ENCODE measurements at places on chromosomes 1 and 21.
A peak's percentile ranks its signal among the peaks of the same experiment; 100 is the strongest.

GRCh38 chr1:78410643-78411042 lies 80.1 kb upstream of the PTGFR start:
- no peak for DNase-seq

DNA sequence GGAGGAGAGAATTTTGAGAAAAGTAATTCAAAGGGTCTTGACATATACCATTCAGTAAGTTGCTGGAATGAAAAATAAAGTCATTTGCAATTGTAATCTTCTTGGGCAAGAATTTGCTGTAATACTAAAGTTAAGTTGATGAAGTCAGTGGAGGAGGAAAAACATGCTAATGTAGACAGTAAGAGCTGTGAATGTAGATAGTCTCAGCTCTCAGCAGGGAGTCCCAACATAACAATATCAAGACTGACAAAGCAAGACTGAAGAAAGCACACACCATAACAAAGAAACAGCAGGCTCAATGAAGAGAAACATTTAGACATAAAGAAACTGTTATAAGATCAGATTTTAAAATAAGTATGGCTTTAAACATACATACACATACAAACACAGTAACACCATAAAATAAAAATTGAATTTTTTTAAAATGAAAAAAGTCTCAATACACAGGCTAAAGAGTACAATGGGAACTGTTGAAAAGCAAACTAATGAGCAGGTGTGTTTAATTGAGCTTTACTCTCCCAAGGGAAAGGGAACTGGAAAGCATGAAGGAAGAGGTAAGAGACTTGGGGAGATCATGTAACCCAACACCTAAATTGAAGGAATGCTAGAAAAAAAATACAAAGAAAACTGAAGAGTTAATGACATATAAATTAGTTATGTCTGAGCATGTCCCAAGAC lies 336.3 kb upstream of the NCAM2 start:
- no peak for DNase-seq

DNA sequence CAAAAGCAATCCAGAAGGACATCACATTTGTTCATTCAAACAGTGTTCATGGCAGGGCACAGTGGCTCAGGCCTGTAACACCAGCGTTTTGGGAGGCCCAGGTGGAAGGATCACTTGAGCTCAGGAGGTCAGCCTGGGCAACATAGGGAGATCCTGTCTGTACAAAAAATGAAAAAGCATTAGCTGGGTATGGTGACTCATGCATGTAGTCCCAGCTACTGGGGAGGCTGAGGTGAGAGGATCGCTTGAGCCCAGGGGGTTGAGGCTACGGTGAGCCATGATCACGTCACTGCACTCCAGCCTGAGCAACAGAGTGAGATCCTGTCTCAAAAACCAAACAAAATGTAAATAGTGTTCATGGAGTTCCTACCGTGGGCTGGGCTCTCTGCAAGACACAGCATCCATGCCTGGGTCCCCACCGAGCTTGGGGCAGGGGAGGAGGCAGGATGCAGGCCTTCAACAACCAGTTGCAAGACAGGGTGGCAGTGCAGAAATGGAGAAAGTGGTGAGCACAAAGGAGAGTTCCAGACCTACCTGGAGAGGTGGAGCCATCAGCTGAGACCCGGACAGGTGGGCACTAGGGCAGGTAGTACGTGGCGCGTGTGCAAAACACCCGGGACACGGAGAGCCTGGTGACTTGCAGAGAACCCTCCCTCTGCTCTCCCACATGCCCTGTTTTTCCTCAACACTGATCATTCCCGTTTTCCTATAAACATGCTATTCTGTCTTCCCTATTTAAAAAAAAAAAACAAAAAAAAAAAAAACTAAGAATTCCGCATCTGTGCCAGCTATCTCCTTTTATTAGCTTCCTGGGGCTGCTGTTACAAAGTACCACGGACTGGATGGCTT lies 138.9 kb downstream of the TOMM20 start:
- no peak for DNase-seq

GRCh38 chr1:91487469-91487868 lies 13.2 kb upstream of the CDC7 start:
- DNase-seq = no peak

GRCh38 chr1:40059960-40060750 lies 19.6 kb downstream of the CAP1 start:
- no peak for DNase-seq

DNA sequence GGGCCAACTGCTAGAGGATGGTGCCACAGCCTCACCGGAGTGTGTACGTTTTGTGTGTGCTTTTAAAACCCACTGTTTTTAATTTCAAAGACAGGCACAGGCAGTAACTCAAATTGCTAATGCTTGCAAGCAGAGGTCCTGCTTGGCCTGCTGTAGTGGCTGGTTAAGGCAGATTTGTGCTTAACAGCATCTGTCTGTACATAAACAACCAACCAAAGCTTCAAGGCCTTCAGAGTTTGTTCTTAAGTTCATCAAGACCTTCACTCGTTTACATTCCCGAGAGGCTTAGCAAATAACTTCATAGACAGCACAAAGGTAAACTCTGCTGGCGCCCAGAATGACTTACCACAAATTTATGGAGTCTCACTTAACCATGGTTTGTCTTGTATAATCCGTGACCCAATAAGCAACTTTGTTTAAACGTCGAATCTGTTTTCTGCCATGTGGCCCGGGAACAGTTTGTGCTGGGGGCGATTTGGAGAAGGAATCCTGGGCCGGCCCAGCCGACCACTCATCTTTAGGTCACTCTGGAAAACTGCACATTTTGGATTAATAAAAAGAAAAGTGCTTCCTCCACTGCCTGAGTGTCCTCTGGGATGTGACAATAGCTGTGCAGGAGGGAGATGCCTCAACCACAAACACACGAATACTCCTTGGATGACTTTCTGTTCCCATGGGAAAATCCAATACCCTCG lies 58.1 kb downstream of the CAPZB start:
- DNase-seq = no peak

DNA sequence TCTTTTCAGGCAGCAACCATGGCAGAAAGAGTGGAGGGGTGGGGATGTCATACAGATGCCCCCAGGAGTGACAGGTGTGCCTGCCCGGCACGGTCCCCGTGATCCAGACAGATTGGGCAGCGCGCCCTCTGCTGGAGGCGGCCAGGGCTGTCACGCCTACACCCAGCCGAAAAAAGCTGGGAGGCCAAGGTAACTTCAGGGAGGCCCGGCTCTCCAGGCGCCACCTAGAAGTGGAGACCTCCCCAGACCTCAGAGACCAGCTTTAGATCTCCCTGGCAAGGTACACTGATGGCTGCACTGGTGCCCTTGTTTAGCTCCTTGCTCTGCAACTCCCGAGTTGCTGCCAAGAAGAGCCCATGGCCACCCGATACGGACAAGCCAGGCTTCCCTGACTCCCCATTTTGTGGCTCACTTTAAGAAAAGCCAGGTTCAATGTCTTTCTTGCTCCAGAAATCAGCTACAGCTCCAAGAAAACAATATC lies 6.6 kb downstream of the GOLT1A start:
- DNase-seq = peak; percentile 37

GRCh38 chr21:31559368-31560119 lies 99.9 kb upstream of the SOD1 start:
- peak; percentile 80 for DNase-seq

DNA sequence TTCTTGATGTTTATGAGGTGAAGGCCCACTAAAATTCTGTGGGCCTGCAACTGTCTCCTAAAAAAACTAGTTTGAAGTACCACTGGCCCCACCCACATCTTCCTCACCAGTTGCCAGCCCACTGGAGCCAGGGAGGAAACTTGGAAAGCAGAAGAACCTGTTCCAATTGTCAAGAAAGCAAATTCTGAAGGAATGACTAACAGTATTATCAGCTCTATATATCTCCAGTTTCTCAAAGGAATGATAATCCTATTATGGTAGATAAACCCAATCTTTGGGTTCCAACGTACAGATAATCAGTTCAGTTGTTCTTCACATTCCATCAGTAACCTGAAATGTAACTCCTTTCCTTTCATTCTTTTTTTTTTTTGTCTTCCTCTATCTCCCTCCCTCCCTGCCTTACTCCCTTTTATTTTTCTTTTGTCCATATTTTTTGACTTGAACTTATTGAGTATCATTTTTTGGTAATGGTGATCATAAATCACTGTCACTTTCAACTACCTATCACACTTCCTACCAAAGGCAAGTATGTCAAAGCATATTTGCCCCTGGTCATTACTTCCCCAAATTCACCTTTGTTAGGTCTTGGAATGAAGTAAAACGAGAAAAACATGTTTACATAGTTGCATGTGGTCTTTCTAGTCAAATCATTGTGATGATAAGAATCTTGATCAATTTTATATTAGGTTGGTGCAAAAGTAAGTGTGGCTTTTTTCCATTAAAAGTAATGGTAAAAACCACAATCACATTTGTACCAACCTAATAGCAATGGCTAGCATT lies 943.4 kb downstream of the TTLL7 start:
- DNase-seq = no peak

DNA sequence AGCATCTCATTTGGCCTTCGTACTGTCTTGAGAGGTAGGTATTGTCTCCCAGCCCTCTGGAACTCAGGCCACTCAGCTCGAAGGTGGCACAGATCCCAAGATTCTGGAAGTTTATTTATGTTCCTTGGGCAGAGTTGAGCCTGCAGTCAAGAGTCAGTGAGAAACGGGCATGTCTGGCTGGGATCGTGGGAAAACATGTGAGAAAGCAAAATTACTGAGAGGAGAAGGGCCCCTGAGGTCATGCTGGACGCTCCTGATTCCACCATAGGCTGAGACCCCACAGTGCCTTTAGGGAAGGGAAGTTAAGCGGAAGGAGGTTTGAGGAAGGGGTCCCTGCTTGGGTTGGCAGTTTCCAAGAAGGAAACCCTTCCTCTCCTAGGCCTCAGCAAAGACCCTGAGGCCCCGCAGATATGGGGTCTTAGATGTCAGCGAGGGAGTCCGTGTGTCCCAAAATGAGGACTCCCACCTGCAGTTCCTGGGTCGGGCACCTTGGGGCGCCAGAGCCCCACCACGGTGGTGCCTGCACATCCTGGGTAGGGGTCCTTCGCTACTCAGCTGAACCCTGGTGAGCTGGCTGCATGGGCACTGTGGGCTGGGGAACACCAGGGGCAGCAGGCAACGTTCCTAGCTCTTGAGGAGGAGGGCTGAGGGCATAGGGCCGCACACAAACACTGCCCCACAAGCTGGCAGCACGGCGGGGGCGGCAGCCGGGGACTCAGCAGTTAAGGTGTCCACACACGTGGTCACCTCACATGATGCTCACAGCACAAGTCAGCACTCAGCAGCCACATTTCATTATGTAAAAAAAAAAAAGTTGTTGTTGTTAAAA lies 12.3 kb upstream of the SEMA4A start:
- DNase-seq = no peak

DNA sequence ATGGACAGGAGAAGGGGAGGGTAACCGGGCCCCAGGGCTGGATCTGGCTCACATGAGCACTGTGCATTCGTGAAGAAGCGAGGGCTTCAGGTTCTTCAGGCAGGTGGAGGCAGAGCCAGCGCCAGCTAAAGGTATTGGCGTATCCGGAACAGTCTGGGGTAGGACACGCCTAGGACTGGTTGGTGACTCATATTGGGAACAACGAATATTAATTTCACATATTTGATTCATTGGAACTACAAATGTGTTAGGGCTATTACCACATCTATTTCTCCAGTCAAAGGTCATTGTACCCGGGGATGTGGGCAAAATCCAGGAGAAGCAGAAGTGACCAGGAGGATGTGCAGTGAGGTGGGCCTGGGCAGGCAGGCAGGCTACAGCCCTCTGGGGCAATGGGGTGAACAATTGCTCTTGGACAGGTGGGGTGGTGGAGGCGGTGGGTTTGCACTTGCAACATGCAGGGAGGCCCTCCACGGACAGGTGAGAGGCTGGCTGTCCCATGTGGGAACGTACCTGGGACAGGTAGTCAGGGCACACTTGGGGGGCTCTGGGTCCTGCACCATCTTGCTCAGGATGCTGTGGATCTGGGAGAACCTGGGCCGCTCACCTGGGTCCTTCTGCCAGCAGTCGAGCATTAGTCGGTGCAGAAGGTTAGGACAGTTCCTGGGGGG lies 26.7 kb downstream of the CDCA8 start:
- no peak for DNase-seq

DNA sequence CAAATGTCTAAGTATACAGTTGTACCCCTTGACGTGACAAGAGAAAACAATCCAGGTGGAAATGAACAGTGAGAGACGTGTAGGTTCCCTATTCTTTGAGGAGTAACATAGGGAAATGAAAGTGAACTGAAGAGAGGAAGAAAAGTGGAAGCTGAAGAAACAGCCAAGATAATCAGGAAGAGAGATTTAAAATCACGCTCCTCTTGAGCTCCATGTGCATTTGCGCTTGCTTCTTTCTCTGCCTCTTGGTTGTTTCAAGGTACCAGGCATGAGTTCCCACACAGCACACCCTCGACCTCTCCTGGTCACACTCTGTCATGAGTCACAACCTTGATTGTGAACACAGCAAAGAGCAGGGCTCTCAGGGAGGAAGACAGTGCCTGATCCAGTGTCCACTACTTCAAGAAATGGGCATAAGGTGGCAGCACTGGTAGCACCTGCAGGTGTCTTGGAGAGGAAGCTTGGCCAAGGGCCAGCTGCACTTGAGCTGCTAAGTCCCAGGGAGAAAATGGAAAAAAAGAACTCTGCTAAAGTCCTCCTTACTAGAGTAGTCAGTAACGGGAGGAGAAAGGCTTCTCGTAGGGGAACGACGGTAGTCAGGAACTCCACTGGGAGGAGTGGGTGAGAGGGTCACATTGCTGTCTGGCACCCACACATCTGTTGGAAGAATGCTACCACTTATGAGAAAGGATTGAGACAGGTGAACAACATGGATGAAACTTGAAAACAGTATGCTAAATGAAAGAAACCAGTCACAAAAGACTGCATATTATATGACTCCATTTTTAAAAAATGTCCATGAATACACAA lies 18.3 kb upstream of the ARID1A start:
- DNase-seq = no peak

DNA sequence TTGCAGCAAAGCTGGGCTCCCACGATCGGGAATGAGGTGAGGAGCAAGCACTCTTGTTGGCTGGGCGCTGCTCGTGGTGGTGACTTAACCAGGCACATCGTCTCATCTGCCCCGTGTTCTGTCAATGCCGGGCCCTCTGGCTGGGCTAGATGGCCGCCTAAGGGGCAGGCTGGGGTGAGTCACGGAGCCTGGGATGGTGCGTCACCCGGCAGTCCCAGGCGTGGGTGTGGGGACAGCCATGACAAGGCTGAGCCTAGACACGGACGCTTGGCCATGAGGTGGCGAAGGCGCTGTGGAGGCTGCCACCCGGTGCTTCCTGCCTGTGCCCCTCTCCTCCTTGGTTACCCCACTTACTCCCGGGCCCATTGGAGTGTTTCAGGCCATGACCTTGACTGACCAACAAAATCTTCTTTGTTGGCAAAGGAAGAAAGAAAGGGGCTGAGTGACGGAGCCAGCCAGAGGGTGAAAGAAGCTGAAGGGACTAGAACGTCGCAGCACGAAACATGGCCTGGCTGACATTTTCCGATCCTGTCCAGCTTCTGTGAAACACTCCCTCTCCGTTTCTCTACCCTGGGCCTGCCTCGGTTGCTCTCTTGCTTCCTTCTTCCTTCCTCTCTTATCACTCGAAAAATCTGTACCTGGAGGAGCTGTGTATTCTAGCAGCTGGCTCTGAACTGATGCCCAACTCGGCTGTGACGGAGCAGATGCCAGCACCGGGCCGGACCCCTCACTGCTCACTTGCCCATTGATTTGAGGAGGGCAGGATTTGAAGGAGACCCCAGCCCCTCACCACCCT lies 596 bp downstream of the CD247 start:
- peak; percentile 74 for DNase-seq
